ENCODE measurements at places on chromosomes 7 and 10.

DNA sequence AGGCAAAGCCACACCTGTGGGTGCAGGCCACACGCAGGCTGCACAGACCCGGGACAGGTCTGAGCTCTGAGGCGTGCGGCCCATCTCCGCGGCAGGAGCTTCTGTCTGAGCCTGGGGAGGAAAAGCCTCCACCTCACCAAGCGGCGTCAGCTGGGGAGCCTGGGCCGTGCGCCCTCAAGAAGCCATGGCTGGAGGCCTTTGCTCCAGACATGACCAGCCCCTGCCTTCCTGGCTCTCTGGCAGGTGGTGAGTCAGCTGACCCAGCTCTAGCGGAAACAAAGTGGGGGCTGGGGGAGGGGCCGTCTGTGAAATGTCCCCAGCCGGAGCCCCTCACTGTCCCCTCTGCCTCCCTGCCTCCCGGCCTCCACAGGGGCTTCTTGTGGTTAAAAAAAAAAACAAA, 12.5 kb downstream of the GPER1 start:
- DNase-seq, result no peak

DNA sequence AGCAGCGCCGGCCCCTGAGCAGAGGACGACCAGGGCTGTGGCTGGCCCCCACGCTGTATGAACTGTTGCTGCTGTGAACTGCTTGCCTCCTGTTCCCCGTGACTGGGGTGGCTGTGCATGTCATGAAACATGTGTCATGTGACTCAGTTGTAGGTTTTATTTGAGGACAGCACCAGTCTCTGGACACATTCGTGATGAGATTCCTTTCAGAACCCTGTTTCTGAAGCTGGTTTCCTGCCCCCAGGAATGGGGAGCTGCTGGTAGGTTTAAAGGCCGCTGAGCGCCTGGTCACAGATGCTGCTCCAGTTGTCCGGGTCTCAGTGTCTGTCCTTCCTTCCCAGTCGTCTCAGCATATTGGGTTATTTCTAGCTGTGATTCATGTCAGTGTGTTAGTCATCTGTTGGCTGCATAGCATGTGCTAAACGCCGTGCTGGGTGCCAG, 79.1 kb upstream of the PPIF start:
- DNase-seq, result no peak

- DNase-seq, result no peak
Measured at GRCh38 chr7:134359787-134360432, 43.2 kb upstream of the SLC35B4 start.

DNA sequence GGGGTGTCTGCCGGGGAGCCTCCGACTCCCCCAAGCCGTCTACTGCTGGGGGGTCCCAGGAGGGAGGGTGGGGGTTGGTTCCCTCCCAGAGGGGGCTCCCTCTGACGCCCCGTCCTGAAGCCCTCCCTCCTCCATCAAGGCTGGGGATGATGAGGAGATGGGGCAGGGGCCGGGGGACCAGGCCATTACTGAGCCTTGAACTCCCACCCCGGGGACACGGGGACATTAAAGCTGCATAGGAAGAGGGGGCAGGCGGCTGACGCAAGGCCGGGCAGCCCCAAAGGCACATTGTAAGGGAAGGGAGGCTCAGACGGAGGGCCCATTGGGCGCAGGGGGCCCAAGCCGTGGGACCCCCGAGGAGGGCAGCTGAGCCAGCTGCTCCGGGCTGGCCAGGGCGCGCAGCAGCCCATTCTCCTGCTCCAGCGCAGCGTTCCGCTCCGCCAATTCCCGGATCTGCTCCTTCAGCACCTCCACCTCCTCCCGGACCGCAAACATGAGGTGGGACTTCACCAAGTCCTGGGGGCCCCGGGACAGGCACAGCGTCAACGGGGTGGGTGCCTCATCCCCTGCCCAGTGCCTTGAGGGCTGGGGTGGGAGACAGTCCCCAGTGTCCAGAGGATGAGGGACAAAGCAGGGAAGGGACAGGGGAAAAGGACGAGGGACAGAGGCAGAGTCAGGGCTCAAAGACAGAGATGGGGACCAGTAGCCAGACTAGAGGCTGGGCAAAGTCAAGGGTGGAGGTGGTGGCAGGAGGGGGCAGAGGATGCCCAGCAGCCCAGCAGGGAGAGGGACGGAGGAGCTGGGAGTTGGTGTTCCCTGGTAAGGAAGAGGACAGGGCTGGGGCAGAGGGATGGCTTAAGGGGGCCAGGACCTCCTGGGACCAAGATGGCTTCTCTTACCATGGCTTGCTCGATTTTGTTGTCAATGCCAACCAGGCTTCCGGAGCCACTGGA, 2.9 kb upstream of the SPACDR start:
- DNase-seq, result no peak

- no peak for DNase-seq
Measured at GRCh38 chr7:95491634-95492314, 6.0 kb downstream of the ASB4 start.

DNA sequence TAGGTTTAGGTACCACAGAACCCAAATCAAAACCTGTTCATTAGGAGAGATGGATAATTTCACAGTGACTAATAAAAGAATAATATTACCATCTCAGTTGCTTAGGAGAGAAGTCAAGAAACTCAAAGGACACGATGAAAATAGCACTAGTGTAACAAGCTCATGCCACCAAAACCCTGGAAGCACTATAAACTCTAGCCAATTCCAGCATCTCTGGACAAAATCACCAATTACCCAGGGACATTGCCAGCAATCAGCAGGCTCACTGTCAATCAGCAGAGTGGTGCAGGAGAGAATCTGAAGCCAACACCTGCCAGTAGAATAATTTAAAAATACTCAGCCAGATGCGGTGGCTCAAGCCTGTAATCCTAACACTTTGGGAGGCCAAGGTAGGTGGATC, 88.9 kb downstream of the ARMH3 start:
- no peak for DNase-seq

- no peak for DNase-seq
Measured at GRCh38 chr7:128941323-128941890, 3.7 kb downstream of the IRF5 start.

DNA sequence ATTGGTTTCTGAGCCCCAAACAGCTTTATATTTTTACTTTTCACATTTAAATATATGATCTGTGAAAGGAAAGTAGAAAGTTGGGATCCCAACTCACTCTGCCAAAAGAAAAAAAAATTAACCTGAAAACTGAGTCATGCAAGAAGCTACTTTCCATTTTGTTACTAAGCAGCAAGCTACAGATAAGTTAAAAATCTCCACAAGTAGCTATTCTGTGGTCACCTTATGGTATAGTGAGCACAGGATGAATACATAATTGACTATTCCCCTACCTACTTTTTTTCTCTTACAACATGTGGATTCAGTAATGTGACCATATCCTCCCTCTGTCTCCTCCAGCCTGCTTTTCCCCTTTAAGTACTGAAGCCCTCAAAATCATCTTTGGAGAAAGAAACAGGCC, 30.3 kb upstream of the CREB3L2 start:
- no peak for DNase-seq

GRCh38 chr7:7979558-7979957, 11.0 kb downstream of the GLCCI1 start:
- no peak for DNase-seq

DNA sequence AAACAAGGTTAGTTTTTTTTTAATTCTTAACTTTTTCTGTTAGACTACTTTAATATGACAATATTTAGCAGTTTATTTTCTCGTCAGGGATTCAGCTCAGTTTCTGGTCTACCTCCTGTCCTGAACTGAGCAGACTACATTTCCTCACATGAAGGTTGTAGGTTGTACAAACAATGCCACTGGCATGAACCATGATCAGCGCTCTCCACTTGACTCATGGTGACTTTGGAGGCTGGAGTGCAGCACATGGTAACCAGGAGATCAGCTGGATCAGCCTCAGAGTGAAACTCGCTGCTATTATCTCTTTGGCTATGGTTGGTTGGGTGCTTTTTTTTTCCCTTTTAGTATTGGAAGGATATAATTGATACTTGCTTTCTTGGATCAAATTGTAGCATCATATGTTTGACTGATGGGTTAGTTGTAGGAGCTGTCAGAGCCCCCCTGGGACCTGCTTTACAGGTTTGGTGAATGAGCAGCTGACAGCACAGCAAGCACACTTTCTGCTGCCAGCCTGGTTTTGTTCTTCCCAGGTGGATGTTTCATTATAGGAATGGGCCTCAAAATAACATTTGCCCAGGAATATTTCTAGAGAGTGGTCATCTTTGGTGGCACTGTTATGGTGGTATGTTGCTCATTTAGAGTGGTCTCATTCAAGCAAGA, 556.4 kb downstream of the AUTS2 start:
- no peak for DNase-seq

DNA sequence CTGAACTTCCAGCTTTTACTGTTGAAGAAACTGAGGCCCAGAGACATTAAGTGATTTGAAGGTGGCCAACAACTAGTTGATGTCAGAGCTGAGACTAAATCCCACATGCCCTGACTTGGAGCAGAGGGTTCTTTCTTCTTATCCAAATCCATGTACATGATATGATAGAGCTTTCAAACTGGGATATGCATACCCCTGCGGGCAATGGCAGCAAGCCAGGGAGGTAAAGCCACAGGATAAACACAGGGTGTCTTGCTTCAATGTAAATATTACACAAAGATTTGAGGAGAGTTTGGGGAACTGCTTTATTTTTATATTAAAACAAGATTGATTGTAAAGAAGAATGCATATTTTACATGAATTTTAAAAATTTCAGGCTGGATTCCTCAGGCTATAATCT, 2.3 kb upstream of the LRRC72 start:
- no peak for DNase-seq

DNA sequence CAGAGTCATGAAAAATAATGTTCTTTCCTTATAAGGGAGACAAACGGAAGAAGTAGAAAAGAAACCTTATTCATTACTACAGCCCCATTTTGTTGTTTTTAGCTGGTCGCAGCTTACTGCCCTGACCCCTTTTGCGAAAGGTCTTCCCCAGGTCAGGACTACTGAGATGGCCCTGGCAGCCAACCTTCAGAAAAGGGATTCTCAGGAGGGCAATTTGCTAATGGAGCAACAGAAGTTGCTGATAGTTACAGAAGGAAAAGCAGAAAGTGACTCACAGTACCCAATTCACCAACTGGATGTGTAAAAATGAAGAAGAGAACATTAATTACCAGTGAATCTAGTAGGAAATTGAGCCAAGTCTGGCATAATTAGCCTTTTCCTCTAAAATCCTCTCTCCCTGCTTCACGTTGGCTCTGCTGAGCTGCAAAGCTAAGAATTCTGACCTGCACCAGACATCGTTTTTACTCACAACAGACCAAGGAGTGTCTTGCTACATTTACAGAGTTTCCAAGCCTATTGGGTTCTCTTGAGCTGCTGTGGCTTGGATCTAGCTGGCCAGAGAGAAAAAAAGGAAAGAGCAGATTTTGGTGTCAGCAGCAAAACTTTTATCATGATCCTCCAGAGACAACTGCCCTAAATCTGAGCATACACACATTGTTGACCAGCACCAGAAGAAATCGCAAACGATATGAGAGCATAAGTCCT, 499.9 kb upstream of the FZD8 start:
- DNase-seq, result no peak

- DNase-seq, result no peak
Measured at GRCh38 chr10:77619964-77620703, 17.5 kb downstream of the KCNMA1 start.

- no peak for DNase-seq
Measured at GRCh38 chr10:112333452-112333851, 40.5 kb upstream of the ACSL5 start.

DNA sequence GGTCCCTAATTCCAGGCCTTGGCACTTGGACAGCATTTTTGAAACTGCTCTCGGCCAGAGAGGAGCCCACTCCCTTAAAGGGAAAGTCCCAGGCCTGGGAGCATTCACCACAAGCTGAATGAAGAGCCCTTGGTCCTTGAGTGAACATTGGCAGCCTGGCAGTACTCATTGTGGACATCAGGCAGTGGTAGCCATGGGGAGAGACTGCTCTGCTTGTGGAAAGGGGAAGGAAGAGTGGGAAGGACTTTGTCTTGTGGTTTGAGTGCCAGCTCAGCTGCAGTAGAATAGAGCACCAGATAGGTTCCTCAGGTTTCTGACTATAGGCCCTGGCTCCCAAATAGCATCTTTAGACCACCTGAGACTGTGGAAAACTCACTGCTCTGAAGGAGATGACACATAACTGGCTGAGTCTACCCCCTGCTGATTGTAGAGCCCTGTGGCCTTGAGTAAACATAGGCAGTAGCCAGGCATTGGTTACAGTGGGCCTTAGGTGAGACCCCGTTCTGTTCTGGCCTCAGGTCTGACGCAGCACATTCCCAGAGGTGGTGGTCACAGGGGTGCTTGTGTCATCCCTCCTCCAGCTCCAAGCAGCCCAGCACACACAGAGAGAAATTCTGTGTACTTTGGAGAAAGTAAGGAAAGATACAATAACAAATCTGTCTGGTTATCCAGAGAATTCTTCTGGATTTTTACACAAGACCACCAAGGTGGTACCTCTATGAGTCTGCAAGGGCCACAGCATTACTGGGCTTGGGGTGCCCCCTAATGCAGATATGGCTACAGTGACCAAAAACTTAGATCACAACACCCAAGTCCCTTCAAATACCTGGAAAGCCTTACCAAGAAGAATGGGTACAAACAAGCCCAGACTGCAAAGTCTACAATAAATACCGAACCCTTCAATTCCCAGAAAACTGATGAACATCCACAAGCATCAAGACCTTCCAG, 153.8 kb downstream of the GNAI1 start:
- DNase-seq, result no peak

DNA sequence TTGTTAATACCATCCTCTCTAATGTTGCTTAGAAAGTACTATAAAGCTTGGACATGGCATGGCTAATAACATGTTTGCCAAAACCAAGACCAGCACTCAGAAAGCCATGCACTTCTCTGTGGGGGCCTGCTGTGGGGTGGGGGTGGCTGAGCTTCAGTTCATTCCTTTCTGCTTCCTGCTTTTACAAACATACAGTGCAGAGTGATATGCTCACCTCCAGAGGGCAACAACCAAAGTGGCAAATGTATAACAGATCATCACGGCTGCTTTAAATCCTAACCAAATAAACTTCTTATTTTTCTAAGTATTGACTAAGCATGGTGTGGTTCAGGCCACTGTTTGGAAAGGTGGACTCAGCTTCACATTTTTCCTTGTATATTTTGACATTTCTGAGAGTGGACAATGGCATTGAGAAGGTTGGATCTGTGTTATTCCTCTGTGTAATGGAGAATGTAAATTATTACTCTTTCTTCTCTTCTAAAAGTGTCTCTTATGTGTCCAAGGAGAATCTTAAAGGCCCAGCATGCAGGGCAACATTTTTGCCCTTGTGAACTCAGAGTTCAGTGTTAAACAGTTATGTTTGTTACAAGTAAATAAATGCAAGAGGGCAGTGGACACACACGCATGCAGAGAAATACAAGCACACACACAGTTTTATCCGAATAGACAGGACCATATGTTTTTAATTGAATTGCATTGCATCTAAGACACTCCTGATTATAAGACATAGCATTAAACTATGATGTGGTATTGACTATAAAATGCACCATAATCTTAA, 186.1 kb downstream of the HERPUD2 start:
- DNase-seq, result no peak

GRCh38 chr10:60729106-60729505, 49.2 kb upstream of the CDK1 start:
- DNase-seq, result no peak

- no peak for DNase-seq
Measured at GRCh38 chr7:92228100-92228499, 17.6 kb downstream of the KRIT1 start.

Data from stimulated activated CD8-positive, alpha-beta memory T cell treated with anti-CD3 and anti-CD28 coated beads, Interleukin-4, amount 100 ng/mL, for 1 hour (primary cell).